SK-N-SH (cell line): ENCODE measurements at places on chromosomes 16 and 17. TPM values are rescaled to one million over a fixed set of nuclear protein-coding genes. Genes with fewer than 3 reads are reported as not detected.

- no peaks in the 10 kb centered on the region for H3K27me3 ChIP-seq
- no peaks in the 10 kb centered on the region for H3K36me3 ChIP-seq
- H3K27ac ChIP-seq = peak overlapping the region; percentile 95; the same call in 1 of the 2 replicates
- peak; percentile 67 for DNase-seq
- peaks cover 30% of the 10 kb centered on the region for H3K4me1 ChIP-seq
- H3K4me3 ChIP-seq = no peak overlapping the region
Measured at GRCh38 chr17:67606471-67606870, 111.3 kb upstream of the NOL11 start.

- no peak overlapping the region for H3K27ac ChIP-seq
- H3K27me3 ChIP-seq = no peaks in the 10 kb centered on the region
- no peaks in the 10 kb centered on the region for H3K4me1 ChIP-seq
- no peak for DNase-seq
Measured at GRCh38 chr16:51222016-51222415, 70.9 kb upstream of the SALL1 start.

GRCh38 chr17:9306086-9306485 lies 269.5 kb downstream of the STX8 start:
- no peaks in the 10 kb centered on the region for H3K27me3 ChIP-seq
- no peak overlapping the region for H3K4me3 ChIP-seq
- H3K27ac ChIP-seq = no peak overlapping the region
- H3K4me1 ChIP-seq = no peaks in the 10 kb centered on the region

GRCh38 chr17:27339198-27339835 lies 45.4 kb downstream of the WSB1 start:
- H3K4me1 ChIP-seq = peaks cover 4% of the 10 kb centered on the region; the same call in 1 of the 2 replicates
- H3K27ac ChIP-seq = no peak overlapping the region
- DNase-seq = no peak
- no peaks in the 10 kb centered on the region for H3K27me3 ChIP-seq

DNA sequence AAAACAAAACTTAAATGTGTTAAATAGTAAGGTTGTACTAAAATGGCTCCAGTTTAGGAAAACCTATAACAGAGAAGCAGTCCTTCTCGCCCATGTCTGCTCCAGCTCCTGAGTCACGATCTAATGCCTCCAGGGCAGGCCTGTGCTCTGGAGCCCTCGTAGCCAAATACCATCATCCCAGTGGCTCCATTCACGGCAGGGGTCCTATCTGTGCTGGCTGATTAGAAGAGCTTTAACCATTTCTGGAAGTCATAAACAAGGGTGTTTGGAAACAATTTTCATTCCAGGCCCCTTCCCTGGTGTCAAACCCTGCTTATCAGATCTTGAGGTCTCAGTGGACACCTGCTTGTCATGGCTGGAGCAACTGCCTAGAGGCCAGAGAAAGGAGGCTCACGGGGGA lies 336.9 kb downstream of the SOX9 start:
- no peak overlapping the region for H3K27ac ChIP-seq
- no peak for DNase-seq
- H3K4me3 ChIP-seq = no peak overlapping the region
- H3K4me1 ChIP-seq = 0 out of 2 replicates have a peak, but pooled peaks cover 6% of the 10 kb centered on the region
- no peaks in the 10 kb centered on the region for H3K36me3 ChIP-seq

The HS3ST3B1 gene
- polyA plus RNA-seq = 0.55 and 0.67 TPM in 2 replicates

The CDC42EP4 gene
- polyA plus RNA-seq = 23.7 and 28.3 TPM in 2 replicates

The DRC7 gene
- 0.58 and 0.94 TPM in 2 replicates for polyA plus RNA-seq
